T-cell (primary cell): ENCODE measurements at places on chromosomes 2 and 18. TPM values are rescaled to one million over a fixed set of nuclear protein-coding genes. Genes with fewer than 3 reads are reported as not detected.

- H3K27ac ChIP-seq, result no peak overlapping the region
- no peak for DNase-seq
- H3K27me3 ChIP-seq, result no peaks in the 10 kb centered on the region
- H3K4me3 ChIP-seq, result no peak overlapping the region
- no peaks in the 10 kb centered on the region for H3K36me3 ChIP-seq
Observed at GRCh38 chr2:154443919-154444318, 254.6 kb upstream of the KCNJ3 start.

GRCh38 chr2:134136731-134137130 lies 117.1 kb upstream of the MGAT5 start:
- H3K36me3 ChIP-seq, result peaks cover 4% of the 10 kb centered on the region
- H3K4me1 ChIP-seq, result peaks cover 30% of the 10 kb centered on the region
- no peak for DNase-seq
- H3K27ac ChIP-seq, result no peak overlapping the region

DNA sequence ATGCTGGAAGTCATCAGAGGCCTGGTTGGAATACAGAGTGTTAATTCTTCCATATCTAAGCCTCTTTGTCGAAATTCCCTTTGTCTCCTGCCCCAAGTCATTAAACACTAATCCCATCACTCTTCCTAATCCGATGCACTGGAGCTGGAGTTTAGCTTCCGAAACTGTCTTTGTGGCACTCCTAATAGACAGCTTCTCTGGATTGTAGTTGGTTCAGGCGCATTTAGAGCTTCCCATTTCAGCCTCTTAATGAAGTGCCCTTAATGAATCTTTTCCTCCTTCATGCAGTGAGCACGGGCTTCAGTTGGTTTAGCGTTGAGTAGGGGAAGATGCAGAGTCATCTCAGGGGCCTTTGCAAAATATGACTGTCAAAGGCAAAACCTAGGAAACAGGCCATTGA lies 72.2 kb upstream of the MEIS1 start:
- H3K36me3 ChIP-seq, result no peaks in the 10 kb centered on the region
- no peak for DNase-seq
- H3K4me3 ChIP-seq, result no peak overlapping the region
- H3K4me1 ChIP-seq, result no peaks in the 10 kb centered on the region
- H3K27ac ChIP-seq, result no peak overlapping the region

DNA sequence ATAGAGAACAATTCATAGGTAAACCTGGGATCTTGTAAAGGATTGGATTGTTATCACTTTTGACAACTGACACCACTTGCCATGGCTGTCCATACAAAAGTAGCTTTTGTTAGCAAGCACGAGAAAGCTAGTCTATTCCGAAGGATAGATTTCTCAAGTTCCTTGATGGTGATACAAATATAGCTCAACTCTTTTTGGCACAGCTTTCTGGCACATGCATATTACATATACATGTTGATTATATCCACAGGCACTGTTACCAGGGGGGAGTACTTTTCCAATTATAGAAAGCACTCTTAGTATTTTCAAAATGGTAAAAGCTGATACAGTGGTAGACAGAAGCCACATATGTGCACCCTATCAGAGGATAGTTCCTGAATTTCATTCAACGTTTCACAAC lies 168.9 kb downstream of the UPP2 start:
- H3K27me3 ChIP-seq, result no peaks in the 10 kb centered on the region
- no peak overlapping the region for H3K27ac ChIP-seq
- no peak for DNase-seq
- H3K4me3 ChIP-seq, result no peak overlapping the region

GRCh38 chr2:28393114-28393836 lies 617 bp downstream of the FOSL2 start:
- H3K36me3 ChIP-seq, result no peaks in the 10 kb centered on the region
- H3K4me1 ChIP-seq, result peaks cover 18% of the 10 kb centered on the region
- H3K27me3 ChIP-seq, result no peaks in the 10 kb centered on the region
- peak overlapping the region; percentile 88 for H3K27ac ChIP-seq

GRCh38 chr2:31107591-31108300 lies 30.5 kb downstream of the GALNT14 start:
- H3K27ac ChIP-seq, result no peak overlapping the region
- H3K4me3 ChIP-seq, result no peak overlapping the region
- H3K36me3 ChIP-seq, result no peaks in the 10 kb centered on the region
- no peaks in the 10 kb centered on the region for H3K4me1 ChIP-seq

The KCNK3 gene
- total RNA-seq, result 0.23 TPM

The PSMA8 gene
- total RNA-seq, result 0.23 TPM

The CAMKMT gene
- total RNA-seq, result 18.9 TPM

The CHRND gene
- total RNA-seq, result not detected

The AQP12B gene
- not detected for total RNA-seq

The CDH7 gene
- not detected for total RNA-seq

The REEP1 gene
- total RNA-seq, result 0.13 TPM
